Mesenteric fat pad (tissue), 1 donor: ENCODE measurements at places on chromosomes 3 and 15.

GRCh38 chr15:101175401-101175800 is 76.4 kb downstream of the CHSY1 start:
- DNase-seq, result peak; percentile 73

DNA sequence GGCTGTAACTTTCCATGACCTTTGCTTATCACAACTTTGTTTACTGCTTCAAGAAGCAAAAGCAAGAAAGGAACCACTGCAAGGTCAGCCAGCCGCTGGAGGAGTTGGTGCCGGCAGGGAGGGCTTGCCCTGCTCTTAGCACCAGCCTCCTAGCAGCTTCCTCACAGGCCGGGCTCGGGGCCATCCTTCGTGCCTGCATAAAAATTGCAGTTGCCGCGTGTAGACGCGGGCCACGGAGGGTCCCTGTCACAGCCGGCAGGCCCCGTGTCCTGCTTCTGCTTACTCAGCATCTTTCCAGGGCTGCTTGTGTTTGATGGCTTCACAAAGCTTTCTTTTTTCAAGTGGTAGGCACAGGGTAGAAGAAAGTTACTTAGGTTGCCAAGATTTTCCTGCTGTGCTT is 84.4 kb downstream of the PGPEP1L start:
- DNase-seq, result no peak

DNA sequence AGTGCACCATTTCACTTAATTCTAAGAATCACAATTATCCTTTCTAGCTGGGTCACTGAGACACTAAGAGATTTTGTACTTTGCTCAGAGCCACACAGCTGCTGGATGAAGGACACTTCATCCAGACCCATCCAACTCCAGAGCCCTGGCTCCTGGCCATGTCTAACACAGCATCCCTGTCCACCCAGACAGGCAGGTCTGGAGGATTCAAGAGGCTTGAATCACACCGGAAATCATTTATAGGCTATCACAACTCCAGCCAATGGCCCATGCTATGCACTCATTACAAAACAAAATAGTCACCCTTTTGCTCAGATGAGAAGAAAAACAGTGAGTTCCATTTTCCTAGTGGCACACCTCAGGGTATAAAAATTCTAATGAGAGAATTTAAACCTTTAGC is 198.2 kb upstream of the LMCD1 start:
- no peak for DNase-seq

DNA sequence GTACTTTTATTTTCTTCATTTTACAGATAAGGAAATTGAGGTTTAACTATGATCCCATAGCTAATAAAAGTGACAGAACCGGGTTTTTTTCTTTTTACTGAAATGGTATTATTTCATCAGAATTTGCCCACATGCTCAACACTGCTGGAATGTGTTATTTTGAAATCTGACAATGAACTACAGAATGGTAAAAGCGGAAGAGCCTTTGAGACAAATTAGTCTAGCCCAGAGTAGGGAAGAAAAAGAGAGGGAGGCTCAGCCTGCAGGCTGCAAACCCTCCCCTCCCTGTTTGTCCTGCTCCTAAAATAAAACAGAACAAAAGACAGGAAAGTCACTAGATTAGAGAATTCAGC is 100.3 kb upstream of the LIPC start:
- no peak for DNase-seq

DNA sequence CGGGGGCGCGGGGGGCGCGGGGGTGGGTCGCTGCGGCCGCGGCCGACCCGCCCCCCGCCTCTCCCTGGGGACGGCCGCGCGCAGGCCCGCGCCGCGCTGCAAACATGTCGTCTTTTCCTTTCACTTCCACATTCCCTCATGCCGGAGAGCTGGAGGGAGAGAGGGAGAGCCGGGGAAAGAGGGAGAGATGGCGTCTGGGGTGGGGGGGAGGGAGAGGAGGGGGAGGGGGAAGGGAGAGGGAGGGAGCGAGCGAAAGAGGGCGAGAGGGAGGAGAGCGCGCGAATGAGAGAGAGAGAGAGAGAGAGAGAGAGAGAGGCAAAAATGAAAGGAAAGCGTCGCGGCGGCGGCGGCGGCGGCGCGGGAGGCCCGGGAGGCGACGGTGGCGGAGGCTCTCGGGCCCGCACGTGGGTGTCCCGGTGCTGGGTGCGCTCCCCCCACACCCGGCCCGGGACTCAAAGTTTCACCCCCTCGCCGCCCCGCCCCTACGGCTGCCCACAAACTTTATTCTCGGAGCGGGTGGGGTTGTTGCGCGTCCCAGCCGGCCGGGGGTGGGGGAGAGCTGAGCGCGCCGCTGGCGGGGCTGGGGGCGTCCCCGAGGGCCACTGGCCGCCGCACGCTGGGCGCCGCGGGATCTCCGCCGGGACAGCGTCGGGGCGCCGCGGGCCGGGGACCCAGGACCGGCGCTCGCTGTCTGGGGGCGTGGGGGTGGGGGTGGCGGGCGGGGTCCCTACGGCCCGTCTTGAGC is 731 bp downstream of the ZNF710 start:
- DNase-seq, result no peak

DNA sequence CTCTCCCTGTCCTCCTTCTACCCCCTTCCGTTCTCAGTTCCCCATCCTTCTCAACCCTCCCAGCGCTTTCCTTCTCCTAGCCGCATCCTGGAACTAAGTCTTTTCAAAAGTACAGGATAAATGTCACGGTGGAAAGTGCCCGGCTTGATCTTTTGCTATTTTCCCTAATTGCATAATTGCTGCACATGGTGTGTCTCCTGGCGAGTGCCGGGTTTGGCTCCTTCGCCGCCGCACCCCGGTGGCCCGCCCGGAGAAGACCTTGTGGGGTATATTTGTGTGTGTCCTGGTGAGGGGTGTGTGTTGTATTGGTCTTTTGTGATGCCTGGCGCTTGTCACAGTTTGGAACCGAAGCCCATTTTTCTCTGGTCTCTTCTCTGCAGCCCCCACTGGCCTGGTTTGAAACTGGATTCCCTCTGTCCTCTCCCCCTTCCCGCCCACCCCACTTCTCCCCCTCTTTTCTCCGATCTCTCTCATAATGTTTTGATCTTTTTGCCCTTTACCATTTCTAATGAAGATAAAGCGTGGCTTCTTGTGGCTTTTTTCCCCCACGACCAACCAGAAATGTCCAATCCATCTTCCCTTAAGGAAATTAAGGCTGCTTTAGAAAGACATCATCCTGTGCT is 692 bp downstream of the UBE2E2 start:
- no peak for DNase-seq

DNA sequence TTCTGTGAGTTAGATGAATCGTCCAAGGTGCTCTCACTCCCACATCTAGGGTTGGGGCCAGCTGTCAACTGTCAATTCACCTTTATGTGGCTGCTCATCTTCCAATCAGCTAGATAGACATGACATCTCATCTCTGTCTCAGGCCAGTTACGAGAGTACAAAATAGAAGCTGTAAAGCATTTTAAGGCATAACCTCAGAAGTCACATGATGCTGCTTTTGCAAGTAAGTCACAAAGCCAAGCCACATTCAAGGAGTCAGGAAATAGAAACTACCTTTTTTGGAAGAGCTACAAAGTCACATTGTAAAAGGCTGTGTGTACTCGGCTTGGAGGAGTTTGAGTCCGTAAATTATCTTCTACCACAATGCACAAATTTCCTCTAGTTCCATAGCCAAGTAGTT is 5.1 kb upstream of the CCR1 start:
- no peak for DNase-seq

DNA sequence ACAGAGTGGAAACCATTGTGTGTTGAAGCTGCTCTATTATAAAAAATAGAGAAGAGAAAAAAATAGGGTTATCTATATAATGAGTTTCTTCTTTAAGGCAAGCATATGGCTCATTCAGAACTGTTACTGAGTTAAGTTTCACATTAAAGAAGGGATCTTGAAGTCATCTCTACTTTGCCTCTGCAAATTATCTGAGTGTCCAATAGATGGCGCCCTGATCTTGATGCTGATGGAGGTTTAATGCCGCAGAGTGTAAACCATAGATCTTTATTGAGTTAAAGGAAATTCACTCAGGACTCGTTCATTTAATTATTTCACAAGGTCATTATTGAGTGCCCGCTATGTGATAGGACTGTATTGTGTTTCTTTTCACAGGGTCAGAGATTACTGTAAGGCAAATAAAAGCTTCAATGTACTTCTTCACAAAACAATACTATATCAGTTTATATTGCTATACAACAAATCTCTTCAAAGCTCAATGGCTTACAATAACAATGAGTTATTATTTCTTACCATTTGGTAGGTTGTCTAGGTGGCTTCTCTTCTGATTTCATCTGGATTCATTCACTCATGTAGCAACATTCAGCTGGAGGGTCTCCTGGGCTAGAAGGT is 171.4 kb downstream of the NSUN3 start:
- DNase-seq, result no peak

DNA sequence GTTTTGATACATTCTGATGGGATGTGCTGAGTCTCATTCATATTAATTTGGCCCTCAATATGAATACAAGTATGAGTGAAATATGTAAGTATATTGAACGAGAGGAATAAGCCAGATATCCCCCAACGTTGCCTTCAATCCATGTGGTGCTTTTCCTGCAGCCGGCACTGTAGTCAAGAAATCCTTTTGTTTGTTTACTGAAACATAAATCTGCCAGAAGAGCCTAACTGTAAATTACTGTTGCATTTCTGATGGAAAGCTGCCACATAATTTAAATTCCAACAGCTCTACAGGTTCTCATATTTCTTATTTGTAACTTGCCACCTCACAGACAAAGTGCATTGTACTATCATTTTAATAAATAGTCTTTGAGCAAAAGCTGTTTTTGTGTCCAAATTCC is 314.0 kb downstream of the KBTBD8 start:
- no peak for DNase-seq

DNA sequence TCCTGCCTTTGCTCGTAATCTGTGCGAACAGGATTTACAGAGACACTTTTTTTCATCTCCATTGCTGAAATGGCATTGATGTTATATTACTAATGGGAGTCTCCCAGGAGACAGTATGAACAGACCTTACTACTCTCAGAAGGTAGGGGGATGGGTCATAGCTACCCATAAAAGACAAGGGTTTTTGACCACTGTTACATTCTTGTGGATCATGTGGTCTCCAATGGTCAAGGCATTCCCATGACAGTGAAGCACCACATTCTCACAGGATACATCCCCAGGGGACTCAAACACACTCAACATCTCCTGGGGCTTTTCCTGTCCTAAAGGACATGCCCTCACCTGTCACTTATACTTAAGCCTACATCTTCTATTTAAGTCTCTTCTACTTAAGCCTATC is 40.8 kb downstream of the MKRN3 start:
- no peak for DNase-seq

DNA sequence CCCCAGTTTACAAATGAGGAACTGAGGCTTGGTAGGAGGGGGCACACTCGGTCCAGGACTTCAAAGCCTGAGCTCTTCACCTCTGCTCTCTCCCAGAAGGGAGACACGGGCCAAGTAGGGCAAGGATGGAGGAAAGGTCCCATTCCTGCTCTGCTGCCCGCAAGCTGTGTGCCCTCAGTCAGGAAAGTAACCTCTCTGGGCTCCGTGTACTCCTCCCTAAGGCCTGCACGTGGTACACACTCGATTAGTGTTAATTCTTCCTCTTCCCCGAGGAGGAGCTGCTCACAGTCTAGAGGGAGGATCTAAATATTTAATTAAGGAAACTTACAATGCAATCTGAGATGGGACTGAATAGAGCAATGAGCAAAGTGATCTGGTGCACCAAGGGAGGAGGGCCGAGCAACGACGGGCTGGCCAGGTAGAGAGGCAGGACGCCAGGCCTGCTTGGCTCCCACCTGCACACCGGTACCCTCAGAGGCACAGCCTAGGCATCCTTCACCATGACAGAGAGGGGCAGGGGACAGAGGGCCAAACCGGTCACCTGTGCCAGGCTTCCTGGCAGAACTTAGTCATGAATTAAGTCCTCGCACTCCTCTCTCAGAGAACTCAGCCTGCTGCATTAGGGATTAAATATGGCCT is 47.2 kb upstream of the IQSEC1 start:
- no peak for DNase-seq

DNA sequence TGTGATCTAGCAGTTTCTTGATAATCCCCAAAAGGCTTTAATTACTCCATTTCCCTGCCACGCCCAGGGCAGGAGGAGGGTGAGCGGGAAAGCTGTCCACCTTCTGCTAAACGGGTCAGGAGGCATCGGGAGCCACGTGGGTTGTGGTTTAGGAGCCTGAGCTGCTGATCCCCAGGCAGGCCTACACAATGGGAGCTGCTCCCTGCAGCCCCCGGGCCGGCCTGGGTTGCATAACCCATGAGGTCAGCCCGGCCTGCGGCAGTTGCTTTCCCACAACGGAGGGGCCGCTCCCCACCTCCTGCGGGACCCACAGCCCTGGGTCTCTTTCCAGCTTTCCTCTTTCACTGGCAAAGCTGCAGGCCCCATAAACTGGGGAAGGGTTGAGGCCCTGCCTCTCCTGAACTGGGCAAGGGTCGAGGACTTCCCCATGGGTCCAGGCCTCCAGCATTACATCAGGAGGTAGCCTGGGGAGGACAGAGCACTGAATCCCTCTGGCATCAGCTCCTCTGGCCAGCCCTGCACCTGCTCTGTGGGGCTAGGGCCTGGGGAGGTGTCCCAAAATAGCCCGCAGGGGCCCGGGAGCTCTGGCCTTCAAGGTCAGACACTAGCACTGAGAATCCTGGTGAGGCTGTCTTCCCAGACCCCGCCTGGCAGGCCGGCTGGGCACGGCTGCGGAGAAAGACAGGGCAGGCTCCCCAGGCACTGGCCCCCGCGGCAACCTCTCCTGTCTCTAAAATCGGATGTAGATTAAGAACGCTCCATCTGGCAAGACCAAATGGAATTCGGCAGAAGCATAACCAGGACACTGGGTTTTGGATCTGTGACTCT is 47.3 kb downstream of the ZDHHC19 start:
- DNase-seq, result no peak

DNA sequence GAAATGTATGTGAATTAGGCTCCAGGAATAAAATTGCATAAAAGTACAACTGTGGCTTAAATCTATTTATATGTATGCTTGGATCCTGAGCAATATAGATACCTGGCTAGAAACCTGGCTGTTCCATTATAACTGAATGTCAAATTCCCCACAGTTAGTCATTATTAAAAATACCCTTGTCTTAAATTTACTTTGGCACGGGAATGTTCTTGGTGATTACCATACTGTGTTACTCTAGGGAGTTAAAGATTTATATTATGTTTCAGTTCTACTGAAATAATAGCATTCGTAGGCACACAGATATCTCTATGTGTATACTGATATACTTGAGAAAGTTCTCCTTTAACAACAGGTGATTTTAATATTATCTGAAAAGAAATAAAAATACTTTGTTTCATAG is 394.1 kb downstream of the PTPRG start:
- DNase-seq, result no peak

GRCh38 chr3:119817071-119817470 is 35.2 kb downstream of the NR1I2 start:
- no peak for DNase-seq

DNA sequence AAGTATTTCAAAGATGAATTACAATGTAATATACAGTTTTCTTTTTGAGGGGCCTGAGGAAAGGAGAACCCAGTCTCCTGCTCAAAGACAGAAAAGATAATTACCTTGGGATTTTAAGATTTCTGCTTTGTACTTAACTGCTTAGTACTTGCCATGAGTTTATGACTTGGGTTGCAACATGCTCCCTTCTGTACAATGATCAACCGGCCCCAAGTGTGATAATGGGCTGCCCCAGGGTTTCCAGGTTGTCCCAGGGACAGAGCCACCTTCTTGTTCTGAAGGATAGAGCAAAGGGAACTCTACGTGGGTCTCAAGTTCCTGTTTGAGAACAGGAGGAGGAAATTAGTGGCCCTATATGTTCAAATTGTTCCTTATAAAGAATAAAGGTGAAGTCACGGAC is 104.8 kb downstream of the ABHD5 start:
- DNase-seq, result no peak

- no peak for DNase-seq
Observed at GRCh38 chr3:191470080-191470479, 9.1 kb downstream of the PYDC2 start.
